GM10248 (cell line): ENCODE measurements at places on chromosomes 6 and 20.

DNA sequence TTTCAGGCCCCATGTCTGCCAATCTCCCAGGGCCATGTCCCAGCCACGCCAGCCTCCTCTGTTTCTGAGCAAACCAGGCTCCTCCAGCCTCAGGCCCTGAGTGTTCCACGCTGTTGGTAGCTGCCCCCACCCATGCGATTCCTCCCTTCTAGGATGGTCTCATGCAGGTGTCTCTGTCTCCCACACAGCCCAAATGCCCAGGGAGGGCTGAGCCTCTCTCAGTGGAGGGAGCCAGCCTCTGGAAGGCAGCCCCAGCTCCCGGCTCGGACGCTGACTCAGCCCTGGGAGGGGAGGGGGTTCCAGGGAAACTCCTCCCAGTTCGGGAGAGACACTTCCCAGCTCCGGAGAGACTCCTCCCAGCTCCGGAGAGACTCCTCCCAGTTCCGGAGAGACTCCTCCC is 122.9 kb upstream of the AFDN start:
- no peak for DNase-seq

DNA sequence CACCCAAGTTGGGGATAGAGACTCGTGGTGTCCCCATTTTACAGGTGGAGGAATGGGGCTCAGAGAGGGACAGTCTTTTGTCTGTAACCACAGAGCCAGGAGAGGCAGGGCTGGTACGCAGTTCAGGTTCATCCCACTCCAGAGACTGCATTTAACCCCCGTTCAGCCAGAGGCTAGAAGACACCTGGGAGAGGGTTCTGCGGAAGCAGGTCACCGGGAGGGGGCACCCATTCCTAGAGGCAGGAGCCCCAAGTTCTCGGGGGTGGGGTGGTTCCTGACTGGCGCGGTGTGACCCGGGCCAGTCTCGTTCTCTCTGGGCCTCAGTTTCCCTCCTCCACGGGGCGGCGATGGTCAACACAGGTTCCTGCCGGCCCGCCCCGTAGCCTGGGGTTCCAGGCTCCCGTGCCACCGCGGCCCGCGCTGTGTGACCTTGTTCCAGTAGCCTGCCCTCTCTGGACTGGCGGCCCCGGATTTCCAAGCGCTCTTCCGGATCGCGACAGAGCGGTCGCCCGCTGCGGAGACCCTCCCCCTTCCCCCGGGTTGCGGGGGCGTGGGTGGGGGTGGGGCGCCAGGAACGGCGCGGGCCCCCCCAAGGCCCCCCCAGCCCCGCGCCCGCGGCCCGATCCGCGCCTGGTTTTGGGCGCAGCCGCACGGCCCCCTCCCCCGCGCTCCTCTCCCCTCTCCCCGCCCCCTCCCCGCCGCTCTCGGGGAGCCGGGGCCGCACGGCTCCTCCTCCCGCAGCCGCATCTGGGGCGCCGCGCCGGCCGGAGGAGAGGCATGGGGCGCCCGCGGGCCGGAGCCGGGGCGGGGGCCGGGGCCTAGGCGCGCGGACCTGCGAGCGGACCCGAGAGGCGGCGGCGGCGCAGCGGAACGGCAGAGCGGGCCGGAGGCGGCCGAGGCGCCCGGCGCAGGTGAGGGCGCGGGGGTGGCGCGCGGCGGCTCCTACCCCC is at the start of gene DLGAP4:
Gene DLGAP4, plus strand, starts transcription at position 738 of the 950 bp plus-strand sequence. CDS start 125,379 bp downstream, outside the sequence.
- peak; percentile 14 for DNase-seq

DNA sequence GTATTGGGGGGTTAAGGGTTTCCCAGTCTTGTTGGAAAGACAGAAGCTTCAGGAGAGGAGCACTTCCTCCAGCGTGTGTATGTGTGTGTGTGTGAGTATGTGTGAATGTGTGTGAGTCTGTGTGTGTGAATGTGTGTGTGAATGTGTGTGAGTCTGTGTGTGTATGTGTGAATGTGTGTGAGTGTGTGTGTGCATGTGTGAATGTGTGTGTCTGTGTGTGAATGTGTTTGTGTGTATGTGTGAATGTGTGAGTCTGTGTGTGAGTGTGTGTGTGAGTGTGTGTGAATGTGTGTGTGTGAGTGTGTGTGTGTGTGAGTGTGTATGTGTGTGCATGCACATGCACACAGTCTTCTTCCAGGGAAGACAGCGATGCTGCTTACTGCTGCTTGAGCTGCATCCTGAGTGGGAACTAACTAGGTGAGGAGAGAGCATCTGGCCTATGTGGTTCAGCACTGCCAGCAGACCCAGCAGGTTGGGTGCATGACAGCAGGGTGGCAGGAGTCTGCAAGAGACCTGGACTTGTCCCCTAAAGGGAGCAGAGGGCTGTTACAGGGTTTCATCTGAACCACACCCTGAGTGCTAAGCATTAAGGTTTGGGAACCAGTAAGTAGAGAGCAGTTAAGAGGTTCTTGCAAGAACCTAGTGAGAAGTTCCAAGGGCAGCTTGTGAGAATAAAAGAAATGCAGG is 22.7 kb upstream of the CCND3 start:
- DNase-seq, result no peak

- no peak for DNase-seq
Measured at GRCh38 chr6:145480024-145480423, 255.3 kb downstream of the EPM2A start.

DNA sequence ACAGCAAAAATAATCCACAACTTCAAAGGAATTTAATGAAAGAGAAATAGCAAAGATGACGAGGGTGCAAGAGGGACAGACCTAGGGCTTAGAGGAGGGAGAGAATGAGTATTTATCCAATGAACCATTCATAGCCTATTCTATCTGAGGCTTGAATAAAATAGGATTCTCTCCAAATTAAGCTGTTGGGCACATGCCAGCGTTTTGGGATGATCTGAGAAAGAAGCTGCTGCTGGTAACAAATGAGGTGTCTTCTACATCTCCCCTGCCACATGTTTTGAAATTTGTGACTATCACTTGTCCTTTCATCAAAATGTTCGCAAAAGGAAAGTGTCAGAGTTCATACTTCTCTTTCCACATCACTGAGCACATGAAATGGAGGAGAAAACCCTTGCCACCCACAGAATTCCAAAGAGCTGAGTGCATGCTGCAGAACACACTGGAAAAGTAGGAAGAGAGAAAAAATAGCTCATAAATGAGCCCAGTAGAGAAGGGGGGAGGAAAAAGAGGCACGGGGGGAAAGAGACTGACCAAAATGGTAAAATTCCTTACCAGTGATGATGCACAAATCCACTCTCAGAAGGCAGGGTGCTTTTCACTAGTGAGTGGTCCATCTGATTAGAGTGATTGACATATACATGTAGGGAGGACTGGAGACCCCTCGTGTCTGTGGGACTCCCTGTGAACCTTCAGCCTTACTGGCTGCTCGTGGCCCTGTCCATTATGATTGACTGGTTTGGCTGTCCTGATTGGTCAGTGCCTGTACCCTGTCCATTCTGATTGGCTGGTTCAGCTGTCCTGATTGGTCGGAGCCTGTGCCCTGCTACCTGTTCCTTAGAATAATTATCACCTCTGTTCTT is 180.5 kb downstream of the OGFRL1 start:
- DNase-seq, result no peak

DNA sequence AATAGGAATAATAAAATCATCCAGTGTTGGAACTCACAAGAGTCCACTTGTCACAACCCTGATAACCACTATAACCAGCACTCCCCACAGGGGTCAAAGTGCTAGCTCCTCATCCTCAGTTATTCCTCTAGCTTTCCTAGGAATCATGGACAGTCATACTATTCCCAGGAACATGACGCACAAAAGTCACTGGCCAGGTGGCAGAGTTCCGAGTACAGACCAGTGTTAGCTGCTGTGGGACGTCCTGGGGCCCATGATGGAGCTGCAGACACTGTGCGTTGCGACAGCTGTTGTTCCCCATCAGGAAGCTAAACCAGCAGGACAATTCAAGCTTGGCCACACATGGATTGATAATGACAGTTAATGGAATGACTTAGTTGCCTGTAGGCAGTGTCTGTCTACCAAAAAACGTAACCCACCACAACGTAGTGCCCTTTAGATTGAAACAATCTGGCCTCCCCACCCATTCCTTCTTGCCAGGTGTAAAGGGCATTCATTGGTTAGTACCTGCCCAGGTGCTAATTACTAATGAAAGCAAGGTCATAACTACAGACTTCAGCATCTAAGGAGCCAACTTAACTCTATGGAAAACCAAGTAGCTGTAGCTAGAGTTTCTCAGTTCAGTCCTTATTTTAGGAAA is 17.4 kb downstream of the EZR start:
- DNase-seq, result no peak

- DNase-seq, result peak; percentile 75
Measured at GRCh38 chr6:12289365-12289919, 719 bp upstream of the EDN1 start.

DNA sequence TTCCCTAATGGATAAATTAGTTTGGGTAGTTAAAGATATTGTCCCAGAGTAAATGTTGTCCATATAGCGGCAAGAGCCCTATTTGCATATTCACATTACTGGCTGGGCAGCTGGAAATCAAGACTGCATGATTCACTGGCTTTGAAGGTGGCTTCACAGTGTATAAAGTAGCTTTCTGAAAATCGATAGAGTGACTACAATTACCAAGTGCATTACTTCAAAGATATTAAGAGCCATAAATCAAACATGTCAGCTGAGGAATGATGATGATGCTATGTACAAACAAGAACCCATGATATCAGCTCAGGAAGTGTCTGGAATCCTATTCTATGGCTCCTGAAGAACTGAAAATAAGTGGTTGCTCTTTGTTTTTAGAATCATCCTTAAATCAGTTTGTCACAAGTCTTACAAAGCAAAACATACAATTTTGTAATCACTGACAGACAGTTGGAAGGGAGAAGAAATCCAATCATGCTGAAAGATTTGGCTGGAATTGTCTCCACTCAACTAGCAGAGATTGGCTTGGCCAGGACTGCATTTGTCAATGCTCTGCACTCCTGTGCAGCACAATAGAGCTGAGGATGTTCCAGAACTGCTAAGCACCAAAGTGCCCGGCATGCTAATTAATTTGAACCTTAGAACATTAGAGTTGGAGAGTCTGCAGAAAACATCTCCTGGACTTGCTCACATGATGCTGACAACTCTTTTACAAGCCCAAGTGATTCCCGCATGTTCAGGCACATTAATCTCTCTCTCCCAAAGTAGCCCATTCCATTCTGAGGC is 77.9 kb upstream of the B3GAT2 start:
- no peak for DNase-seq

- no peak for DNase-seq
Measured at GRCh38 chr20:3686867-3687321, 5.1 kb upstream of the ADAM33 start.

GRCh38 chr20:57835074-57835452 is 125.2 kb upstream of the PMEPA1 start:
- no peak for DNase-seq

DNA sequence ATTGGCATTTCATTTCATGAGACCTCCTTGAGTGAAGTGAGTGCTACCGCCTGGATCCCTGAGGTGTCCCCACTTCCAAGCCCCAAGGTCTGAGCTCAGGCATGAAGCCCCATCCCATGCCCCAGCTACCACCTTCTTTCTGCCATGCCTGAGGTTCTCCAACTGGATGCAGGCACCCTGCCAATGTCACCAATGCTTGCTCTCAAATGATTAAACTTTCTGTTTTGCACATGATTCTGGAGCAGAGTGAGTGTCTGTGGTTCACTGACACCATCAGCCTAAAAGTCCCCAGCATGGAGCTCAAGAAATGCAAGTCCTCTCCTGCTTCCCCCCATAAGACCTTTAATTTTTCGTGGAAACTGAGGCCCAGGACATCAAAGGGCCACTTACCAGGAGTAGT is 43.7 kb upstream of the BPIFA2 start:
- no peak for DNase-seq

GRCh38 chr6:121485359-121485811 is 49.9 kb downstream of the GJA1 start:
- no peak for DNase-seq

GRCh38 chr6:87099472-87099871 is 4.6 kb upstream of the CGA start:
- DNase-seq, result no peak

GRCh38 chr6:3244003-3244831 is 14.5 kb upstream of the PSMG4 start:
- no peak for DNase-seq

DNA sequence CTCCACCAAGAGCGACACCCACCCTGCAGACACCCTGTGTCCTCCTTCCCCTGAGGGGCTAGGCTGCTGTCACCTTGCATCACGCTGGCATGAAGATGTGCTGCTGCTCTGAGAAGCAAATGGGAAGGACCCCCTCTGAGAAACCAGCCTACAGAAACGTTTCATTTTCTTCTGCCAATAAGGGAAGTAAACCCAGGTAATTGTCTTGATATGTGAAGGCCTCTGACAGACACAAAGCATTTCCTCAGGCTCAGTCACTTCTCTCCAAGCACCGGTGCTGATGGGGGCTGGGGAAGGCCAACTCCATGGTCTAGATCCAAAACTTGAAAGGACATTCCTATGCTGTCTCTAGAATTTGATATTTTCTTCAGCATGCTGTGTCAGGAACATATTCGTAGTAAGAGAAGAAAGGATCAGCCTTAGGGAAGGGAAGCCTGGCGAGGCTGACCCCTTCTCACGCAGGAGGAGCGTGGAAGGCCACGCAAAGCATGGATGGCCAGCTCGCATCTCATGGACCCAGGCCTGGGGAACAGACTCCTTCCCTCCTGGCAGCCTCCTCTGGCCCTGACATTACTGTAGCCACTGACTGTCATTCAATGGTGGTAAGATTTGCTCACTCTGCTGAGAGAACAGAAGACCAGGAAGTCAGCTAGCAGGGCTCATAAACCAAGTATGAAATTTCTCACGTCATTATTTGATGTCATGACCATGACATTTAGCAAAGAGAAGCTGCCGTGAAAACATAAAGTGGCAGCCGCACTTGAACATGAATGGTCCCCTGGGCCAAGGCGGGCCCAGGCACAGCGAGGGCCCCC is 20.4 kb downstream of the ACSS1 start:
- DNase-seq, result no peak

GRCh38 chr6:9576521-9576920 is 838.4 kb downstream of the TFAP2A start:
- no peak for DNase-seq

DNA sequence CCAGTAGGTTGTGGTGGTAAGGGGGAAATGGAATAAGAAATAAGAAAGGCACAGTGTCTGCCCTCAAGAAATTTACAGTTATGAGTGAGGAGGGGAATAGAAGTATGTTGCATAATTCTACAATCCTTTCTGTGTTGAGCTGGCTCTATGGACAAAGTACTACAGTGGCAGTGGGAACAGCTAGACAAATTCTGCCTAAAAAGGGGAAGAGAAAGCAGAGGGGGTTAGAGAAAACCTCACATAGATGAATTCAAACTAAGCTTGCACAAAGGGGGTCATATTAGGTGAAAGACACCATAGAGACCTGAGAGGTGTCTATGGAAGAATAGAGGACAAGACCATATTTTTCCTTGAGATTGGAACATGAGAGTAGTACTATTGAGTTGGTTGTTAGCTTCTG is 146.9 kb upstream of the VGLL2 start:
- no peak for DNase-seq

- no peak for DNase-seq
Measured at GRCh38 chr6:37557645-37558114, 58.0 kb upstream of the CCDC167 start.
